NCI-H2081 treated with DMSO at 0.1 percent for 48 hours (cell line): ENCODE measurements at places on chromosomes 6 and 20.

DNA sequence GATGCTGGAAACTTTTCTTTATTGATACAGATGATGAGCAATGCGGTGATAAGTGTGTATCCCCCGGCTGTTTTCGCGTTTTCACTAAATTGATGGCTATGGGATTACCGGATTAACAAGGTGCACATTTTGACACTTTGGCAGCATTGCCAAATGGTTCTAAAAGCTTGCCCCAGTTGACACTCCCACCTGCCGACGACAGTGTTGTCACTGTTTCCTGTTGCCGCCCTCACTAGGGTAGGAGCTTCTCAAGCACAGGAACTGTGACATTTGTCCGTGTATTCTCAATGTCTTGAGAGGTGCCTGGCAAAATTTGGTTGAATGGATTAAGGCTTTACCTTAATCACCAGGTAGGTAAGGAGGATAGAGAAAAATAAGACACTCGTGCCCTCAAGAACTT, 9.8 kb upstream of the MAPK13 start:
- no peak for DNase-seq

DNA sequence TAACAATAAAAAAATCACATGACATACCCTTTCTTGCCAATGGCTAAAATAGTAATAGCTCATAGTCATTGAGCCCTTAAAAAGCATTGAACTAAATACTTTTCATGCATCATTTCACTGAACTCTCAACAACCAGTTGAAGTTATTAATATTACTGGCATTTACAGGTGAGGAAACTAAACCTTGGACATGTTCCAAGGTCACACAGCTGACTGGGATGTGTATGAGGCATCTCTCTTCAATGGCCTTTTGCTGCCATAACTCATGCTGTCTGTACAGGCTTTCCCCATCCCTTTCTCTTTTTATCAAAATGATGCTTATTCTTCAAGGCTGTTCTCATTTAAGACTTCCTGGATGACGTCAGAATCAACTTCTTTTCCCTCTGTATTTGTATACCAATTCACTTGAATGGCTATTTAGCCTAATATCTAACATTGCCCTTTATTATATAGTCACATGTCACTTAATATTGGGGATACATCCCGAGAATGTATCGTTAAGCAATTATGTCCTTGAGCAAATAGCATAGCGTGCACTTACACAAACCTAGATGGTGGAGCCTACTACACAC, 476.4 kb downstream of the KIF16B start:
- no peak for DNase-seq

- DNase-seq = no peak
Measured at GRCh38 chr6:16400248-16400760, 161.9 kb downstream of the GMPR start.

DNA sequence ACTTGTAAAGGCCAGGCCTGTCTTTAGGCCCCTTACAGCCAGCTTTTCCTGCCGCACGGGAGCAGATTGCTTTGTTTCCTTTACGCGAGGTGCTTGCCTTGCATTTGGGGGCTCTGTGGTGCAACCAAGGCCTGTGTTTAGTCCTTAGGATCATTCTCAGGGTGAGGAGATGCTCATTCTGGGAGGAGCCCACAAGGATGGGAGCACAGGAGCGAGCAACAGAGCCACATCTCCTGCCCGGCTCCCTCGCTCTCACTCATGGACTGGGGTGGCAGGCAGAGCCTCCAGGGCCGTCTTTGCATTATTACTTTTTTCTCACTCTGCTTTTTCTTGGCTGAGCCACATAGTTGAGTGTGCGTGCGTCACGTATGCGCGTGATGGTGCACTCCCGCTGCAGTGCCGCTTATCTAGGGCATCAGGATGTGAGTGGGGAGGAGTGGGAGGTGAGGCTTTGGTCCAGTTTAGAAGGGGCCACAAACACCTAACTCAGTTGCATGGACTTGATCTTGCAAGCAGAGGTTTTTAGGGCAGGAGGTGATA, 19.1 kb downstream of the DYNLRB1 start:
- no peak for DNase-seq

DNA sequence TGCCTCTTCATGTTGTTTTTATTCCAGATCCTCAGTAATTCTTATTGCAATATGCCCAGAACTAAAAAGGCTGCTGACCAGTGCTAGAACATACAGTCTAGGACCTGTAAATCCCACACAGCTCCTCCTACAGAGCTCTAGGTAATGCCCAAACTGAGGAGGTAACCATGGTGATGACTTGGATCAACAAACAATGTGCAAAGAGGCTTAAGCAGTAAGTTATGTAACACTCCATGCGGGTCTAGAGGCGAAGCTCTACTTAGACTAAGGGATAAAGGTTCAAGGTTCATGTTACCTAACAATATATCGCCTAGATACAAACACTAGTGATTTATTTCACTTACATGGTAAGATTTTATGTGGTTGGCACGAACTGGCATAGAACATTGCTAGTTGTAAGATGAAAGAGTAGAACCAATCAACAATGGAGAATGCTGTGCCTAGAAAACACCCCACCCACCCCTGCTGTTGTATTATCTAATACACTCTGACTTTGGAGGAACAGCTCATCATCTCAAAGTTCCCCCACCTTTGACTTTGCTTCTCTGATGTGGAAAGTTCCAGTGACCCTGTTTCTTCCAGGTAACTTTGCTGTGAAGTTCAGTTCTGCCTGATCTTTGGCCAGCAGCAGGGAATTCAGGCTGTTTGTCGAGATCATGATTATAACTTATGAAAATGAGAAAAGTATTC, 242.4 kb downstream of the ALDH8A1 start:
- DNase-seq = no peak

- DNase-seq = no peak
Measured at GRCh38 chr20:17026346-17026745, 200.5 kb upstream of the PCSK2 start.

GRCh38 chr20:4956200-4956810, 45.0 kb downstream of the SLC23A2 start:
- peak; percentile 15 for DNase-seq

DNA sequence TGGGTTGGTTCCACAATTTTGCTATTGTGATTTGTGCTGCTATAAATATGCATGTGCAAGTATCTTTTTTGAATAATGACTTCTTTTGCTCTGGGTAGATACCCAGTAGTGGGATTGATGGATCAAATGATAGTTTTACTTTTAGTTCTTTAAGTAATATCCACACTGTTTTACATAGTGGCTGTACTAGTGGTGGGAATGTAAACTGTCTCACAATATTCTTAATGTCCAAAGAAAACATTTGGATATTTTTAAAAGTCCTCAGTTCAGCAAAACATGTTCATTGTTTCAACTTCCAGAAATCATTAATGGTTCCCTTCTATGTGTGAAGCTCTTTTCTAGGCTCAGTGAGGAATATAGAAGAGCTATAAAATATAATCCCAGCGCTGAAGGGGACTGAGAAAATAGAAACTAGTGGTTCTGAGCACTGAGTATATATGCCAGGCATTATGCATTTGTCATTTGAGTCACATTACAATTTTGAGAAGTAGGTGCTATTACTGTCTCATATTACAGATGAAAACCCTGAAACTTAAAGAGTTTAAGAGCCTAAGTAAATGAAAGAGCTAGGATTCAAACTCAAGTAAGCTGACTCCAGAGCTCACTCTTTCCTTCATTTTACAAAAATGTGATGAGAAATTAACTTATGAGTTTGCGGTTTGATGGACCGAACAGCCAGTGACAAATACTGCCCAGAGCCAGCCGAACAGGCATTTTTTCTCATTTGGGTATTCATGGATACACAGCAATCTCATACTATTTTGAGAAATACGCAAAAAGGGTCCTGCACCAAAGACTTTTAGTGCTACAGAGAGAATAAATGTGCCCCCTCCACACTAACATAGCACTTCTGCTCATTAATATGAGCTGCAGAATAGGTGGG, 250.1 kb downstream of the TBX18 start:
- no peak for DNase-seq

DNA sequence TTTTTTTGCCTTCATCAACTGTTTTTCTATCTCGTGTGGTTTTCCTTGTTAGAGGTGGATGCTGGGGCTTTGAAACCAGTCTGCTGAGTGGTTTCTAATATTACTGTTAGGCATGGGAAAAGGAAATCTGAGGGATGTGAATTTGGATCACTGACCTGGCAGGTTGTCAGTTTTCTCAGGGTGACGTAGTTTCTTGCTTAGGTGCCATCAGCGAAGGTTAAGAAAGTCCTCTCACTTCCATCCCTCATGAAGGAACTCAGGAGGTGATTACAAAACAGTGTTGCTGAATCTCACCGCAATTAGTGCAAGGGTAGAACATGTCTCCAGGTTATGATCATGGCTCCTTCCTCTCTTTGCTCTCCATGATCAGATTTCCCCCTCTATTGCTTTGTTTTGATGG, 135.9 kb downstream of the SOX4 start:
- DNase-seq = no peak

DNA sequence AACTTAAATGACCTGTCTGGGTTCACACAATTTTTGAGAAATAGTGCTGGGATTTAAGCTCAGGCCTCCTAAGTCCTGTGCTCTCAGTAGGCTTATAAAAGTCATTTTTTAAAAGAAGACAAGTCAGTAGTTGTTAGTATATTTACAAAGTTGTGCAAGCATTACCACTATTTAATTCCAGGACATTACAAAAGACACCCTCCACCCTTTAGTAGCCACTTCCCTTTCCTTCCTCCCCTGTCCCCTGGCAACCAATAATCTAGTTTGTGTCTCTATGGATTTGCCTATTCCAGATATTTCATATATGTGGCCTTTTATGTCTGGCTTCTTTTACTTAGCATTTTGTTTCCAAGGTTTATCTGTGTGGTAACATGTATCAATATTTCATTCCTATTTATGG, 37.6 kb downstream of the HMGN3 start:
- no peak for DNase-seq

DNA sequence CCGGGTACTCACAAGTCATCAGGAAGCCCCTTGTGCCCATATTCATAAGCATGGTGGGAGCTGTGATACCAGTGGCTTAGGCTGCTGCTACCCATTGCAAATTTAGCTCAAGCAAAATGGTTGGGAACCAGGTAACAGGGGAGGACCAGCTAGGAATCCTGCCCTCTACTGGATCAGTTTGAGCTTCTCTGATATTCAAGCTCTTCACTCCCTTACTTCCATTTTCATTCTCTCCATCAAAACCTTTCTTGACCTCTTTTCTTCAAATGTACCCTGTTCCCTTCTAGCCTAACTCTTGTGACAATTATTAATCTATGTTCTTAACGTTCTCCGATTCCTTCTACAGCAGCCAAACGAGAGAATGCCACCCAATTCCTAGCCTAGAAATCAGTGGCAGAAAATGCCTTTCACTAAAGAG, 9.7 kb downstream of the NOL7 start:
- DNase-seq = no peak

DNA sequence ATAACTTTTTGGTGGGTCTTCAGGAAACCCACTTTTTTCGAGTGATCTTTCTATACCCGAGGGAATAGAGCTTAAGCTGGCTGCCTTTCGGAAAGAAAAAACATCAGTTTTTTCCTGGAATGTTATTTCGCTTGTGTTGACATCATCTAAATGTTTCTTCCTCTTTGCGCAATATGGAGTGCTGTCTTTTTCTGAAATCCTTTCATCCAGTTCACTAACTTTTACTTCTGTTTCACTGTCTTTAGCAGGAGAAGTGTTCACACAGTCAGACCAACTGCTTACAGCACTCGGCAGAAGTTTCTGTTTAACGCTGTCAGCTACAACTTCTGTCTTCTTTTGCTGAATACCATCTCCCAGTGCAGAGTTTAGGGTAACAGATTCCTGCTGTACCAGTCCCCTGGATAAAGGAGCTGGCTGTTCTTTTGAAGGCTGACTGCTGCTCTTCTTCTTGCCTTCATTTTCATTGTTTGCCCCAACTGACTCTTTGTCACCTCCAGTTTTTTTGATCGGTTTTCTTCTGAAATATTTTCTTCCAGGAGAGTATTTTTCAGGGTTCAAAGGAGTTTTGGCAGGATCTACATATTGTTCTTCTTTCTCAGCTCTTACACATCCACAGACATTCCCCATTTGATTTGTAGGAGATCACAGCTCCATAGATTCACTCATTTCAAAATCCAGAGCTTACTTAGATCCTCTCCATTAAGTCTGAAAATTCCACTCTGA, 50.0 kb upstream of the DST start:
- no peak for DNase-seq

DNA sequence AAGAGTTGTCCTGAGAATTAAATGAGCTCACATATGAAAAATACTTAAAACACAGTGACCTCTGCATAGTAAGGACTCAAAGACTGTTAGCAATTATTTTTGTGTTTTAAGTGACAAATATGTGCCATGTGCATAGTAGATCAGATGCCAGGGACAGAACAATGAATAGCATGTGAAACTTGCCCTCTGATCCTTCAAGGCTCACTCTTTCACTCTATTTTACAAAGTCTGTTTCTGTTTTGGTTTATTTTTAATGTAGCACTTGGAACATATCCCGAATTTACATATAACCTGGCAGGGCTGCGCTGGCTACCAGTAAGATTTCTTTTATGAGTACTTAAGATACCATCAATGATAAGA, 135.5 kb upstream of the TNFAIP3 start:
- no peak for DNase-seq

DNA sequence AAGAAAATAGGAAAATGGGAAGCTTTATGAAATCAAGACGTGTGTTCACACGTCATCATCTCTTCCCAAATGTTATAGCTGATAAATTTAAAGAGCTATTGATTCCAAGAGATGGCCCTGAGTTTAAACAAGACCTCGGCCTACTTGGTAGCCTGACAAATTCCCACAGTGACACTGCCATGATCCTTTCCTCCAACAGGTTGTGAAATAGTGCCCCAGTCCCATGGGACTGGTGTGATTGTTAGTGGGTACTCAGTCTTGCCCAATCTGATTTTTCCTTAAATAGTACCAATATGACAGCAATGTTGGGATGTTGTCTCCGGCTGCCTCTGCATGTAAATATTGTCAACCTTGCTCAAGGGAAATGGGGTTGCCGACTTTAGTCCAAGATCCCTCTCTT, 34.5 kb downstream of the RIOK1 start:
- no peak for DNase-seq

GRCh38 chr6:111417946-111418345, 65.1 kb downstream of the REV3L start:
- DNase-seq = no peak

GRCh38 chr6:143680141-143680540, 2.4 kb downstream of the PHACTR2 start:
- no peak for DNase-seq

DNA sequence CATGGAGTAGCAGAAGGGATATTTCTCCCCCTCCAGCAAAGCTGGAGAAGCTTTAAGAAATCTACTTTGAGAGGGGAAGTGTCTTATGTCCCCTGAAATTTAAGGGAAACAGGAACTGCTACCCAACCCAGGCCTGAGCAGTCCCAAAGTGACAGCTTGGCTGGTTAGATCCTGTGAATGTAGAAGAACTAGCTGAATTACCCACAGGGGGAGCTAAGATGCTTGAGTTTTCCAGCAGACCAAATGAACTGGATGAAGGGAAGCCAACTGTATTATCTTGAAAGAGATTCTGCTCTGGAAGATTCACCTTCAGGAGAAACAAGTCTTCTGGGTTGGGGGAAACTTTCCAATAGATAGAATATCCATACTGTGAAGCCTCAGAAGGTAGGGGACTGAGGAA, 303.3 kb upstream of the MMS22L start:
- no peak for DNase-seq

- no peak for DNase-seq
Measured at GRCh38 chr20:14407336-14407735, 69.9 kb upstream of the FLRT3 start.

- no peak for DNase-seq
Measured at GRCh38 chr6:133245007-133245406, 3.9 kb downstream of the EYA4 start.

GRCh38 chr6:35486005-35486925, 10.6 kb downstream of the TEAD3 start:
- DNase-seq = no peak

GRCh38 chr20:19460386-19460785, 247.9 kb downstream of the SLC24A3 start:
- DNase-seq = no peak
